Muscle of leg (tissue), 16 donors: ENCODE measurements at places on chromosomes 2 and 18.

- no peak for DNase-seq
Measured at GRCh38 chr2:8779795-8780671, 57.4 kb downstream of the KIDINS220 start.

DNA sequence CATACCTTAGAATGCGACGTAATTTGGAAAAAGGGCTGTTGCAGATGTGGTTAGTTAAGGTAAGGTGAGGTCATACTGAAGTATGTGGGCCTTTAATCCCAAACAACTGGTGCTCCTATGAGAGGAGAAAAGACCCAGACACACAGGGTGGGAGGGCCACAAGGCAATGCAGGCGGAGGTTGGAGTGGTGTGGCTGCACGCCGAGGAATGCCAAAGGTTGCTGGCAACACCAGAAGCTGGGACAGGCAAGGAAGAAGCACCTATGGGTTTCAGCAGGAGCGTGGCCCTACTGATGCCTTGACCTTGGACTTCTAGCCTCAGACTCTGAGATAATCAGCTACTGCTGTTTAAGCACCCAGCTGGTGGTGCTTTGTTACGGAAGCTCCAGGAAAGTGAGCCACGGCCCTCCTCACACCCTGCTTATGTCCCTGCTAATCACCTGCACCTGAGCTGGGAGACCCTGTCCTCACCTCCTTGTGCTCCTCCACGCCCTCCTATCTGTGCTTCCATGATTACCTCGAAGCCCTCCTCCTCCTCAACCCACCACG lies 48.3 kb upstream of the LAMA1 start:
- no peak for DNase-seq

DNA sequence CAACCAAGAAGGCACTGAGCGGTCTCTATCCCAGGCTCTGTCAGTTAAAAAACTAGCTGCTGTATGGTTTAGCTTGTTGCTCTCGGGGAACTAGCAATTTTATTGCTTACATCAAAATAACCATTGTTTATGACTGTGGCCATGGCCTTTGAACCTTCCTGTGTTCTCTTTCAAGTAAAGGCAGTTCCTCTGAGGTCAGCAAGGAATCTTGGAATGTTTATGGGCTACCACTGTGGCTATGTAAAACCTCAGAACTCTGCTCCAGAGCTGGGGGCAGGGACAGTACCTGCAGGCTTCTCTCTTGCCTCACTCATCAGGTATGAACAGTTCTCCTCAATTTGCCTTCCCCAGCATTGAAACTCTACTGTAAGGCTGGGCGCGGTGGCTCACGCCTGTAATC lies 416.0 kb upstream of the NETO1 start:
- no peak for DNase-seq

GRCh38 chr2:227348324-227348723 lies 23.3 kb downstream of the MFF start:
- no peak for DNase-seq

DNA sequence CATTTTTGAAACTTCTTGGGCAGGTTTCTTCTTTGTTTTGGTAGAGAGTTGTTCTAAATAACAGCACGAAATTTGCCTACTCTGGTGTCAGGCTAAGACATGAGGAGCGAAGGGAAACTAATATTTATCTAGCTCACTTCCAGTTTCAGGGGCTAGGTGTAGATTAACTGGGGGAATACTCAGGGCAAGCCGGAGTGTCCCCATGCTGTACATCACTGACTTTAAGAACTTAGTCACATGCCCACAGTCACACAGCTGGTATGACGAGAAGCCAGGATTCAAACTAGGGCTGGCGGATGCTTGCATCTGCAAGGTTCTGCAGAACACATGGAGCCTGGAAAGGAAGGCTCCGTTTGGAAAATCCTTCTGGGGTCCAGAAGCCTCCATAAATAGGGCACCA lies 133.3 kb downstream of the ALPK2 start:
- DNase-seq: no peak

DNA sequence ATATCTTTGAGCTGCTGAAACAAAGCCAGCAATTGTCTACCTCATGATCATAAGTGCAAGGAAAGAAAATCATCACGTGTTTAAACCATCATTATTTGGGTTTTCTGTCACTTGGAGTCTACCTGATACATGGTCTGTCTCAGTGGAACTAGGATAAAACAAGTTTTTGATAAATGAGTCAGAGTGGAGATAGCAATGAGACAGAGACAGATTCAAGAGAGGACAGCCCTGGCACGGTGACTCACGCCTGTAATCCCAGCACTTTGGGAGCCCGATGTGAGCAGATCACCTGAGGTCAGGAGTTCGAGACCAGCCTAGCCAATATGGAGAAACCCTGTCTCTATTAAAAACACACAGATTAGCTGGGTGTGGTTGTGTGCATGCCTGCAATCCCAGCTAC lies 93.8 kb downstream of the PMAIP1 start:
- DNase-seq: no peak

GRCh38 chr2:47038656-47039488 lies 116.2 kb downstream of the STPG4 start:
- no peak for DNase-seq
